Nephron progenitor cell (in vitro differentiated cells): ENCODE measurements at places on chromosomes 4 and X.

- no peak for DNase-seq
Measured at GRCh38 chr4:76702440-76703122, 195.4 kb downstream of the SOWAHB start.

DNA sequence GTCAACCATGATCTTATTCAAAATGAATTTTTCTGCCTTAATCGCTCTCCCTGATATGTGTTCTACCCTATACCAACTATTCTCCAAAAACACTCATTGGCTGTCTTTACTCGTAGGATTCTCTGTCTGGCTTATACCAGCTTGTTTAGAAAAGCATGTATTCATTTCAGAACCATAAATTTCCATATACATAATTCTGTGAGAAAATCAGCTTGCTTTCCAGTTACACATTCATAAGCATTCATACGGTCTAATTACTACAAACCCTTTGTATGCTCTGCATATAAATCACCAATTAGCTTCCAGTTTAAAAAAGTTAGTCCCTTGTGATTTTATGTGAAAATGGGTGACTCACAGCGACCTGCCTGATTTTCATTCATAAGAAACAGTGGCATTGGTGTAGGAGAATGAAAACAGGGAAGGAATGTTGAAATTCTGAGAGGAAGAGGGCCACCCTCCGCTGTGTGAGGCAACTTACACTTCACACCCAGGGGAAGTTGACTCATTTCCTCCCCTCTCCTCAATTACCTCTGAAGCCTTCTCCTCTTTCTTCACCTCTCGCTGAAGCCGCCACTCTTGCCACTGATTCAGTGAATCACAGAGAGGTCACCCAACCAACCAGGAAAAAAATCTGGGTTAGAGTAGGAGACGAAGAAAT lies 63.3 kb downstream of the MEPE start:
- peak; percentile 5 for DNase-seq

DNA sequence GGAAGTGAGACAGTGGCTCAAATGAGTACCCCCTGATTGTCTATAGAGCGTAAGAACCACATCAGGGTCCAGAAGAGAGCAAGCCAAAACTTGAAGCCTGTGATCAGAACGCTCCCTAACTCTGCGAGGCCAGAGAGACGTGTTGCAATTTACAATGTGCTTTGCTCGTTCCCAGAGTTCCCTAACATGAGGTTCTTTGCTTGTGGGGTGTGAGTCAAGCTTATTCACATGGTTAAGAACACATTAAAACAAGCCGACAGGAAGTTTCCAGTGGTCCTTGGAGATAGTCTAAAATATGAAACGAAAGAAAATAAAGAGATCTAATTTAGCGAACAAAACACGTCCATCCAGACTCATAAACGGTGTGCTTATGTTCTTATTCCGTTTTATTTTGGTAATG lies 702.3 kb downstream of the TRIML1 start:
- DNase-seq, result no peak

- DNase-seq, result no peak
Measured at GRCh38 chr4:96543346-96543745, 703.5 kb downstream of the PDHA2 start.

DNA sequence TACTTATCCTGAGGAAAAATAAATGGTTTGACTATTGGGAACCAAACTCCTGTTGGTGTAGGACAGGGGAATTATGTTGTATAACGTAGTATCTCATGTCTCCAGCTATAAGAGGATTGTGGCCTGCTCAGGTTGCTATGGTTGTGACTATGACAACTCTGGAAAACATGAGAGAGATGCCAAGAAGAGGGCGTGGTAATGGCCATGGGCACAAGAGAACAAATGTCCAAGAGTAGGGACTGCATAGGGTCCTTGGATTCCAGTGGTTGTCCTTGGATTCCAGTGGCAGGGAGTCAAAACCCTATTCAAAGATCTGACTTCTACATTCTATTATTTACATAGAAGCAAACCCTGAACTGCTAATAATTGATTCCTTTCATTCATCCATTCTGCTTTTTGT lies 6.8 kb upstream of the MOB1B start:
- DNase-seq, result no peak

GRCh38 chrX:115535844-115536243 lies 25.1 kb upstream of the PLS3 start:
- DNase-seq, result no peak

DNA sequence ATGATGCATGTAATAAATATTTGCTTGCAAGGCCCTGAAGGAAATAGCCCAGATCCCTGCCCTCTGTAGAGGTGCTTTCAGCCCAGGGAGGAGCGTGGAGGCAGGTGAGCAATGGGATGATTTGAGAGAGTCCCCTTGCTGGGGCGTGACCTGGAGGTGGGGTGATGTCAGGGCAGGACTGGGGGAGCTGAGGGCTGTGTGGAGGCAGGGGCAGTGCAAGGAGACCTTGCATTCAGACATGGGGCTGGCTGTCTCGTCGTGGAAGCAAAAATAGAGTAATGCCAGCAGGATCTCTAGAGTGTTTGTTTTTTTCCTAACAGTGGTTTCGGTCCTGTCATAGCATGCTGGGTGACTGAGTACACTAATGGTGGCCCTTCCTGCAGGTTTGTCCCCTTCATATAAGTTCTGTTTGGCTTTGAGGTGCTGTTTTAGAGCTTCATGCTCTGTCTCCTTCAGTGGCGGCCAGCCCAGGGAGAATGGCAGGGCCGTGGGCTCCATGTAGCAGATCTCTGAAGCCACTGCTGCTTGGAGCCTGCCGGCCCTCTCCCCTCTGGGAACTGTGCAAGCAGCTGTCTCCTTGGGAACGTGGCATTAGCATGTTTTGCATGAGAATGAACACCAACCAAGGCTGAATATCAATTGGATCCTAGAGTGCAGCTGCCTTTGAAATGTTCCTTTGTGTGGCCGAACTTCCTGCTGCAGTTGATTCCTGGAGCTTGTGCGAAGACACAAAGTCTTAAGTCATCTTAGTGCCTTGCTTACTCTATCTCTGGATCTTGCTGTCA lies 39.3 kb upstream of the CLDN34 start:
- no peak for DNase-seq

DNA sequence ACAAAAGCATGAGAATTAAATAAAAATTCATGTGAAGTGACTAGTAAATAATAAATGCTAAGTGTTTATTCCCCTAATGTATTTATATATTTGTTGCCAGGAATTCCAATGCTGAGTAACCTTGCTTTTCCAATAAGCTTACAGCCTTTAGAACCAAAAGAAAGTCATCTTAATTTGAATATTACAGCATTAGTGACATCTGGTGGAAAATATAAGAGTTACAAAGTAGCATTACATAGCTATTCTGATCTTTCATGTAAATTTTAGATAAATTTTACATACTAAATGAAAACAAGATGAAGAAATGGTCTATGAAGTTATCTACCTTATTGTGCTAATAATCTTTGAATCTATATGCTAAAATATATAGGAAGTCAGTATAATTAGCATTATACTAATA lies 10.4 kb downstream of the MAD2L1 start:
- no peak for DNase-seq

DNA sequence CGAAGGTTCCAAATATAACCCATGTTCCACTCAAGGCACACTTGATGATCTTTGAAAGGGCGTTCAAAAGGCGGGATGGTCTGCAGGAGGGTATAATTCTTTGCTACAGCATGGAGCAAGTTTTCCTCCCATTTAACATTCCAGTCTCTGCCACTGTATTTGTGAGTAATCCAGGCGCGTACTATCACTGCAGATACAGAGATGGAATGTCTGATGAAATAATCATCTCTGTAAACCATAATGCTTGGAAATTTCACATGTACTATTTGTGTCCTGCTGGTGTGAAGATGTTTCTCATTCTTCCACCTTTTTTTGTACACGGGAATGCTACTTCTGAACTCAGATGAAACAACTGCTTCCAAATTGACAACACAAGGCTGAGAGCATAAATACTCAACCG lies 15.5 kb downstream of the SEL1L3 start:
- DNase-seq, result no peak

DNA sequence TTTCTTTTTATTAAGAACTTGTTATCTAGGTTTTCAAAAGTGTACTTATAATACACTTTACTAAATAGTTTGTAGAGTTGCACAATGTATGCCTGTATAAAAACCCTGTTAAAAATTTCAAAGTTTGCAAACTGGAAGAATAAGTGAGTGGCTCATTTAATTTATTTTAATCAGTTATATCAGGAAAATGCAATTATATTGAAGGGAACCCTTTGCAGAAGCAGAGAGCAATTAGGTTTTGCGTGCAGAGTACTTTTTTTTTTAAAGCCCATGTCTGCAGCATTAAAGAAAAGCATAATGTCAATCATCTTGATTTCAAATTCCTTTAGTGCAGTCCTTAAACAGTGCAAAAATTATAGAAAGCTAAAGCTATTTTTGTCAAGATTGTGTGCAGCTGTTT lies 271.3 kb upstream of the LDB2 start:
- no peak for DNase-seq

DNA sequence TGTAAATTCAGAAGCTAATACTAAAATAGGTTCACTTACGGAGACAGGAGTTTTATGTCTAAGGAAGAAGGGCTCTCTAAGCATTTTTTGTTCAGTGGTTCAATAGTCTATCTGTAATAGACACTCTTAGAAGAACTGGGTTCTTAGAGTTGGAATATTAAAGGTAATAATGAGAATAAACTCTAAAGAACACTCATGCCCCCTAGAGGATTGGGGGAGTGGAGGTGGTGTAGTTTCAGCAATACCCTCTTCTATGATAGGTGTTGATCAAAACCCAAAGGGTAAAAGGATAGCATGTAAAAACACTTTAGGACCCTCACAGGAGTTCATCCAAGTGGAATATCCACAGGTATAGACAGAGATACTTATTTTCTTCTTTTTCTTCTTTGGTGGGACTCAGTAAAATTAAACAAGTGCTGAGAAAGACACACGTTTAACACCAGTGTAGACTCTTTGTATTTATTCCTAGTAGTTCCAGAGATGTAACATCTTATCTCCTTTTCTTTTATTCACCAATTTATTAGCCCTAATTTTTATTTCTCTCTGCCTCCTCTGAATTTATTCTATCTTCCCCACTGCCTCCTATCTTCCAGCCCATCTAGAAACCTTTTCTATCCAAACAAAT lies 25.7 kb upstream of the MND1 start:
- DNase-seq, result peak; percentile 17

GRCh38 chrX:70262952-70263567 lies 3.1 kb upstream of the P2RY4 start:
- peak; percentile 56 for DNase-seq

DNA sequence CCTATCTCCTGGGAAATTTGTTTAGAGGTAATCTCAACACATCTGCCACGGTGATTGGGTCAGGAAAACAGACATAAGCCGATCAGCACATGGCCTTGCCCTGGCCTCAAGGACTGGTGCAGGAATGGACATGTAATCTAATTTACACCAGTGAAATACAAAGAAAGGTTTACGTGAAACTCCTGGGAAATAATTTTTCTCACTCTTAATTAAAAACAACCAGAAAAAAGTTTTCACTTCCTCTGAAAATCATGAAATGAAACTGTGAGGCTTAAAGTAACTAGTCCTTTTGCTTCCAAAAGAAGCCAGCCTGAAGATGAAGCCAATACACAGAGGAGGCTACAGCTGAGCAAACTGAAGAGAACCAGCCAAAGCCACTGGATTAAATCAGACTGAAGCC lies 154.1 kb upstream of the FAM241A start:
- DNase-seq, result no peak

GRCh38 chr4:1635464-1635863 lies 48.6 kb downstream of the FAM53A start:
- DNase-seq, result no peak

DNA sequence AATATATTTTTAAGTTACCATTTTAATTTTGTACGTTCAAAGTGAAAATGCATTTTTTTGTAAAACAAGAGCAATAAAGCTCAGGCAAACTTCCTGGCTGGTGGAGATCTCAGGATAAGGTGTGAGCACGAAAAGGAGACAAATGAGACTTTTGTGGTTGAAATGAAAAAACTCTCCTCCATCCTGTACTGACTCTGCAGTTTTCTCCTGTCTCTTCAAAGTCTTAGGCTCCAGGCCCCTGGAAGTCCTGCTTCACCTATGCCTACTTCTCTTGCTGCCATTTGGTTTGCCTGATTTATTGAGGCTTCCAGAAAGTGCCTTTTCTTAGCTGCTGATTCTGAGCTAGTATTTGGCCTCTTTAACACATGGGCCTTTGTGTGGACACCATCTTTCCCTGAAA lies 77.7 kb downstream of the MAML3 start:
- no peak for DNase-seq

- no peak for DNase-seq
Measured at GRCh38 chr4:78437608-78438088, 113.9 kb upstream of the ANXA3 start.

GRCh38 chrX:66020631-66021334 lies 19.1 kb downstream of the VSIG4 start:
- no peak for DNase-seq

DNA sequence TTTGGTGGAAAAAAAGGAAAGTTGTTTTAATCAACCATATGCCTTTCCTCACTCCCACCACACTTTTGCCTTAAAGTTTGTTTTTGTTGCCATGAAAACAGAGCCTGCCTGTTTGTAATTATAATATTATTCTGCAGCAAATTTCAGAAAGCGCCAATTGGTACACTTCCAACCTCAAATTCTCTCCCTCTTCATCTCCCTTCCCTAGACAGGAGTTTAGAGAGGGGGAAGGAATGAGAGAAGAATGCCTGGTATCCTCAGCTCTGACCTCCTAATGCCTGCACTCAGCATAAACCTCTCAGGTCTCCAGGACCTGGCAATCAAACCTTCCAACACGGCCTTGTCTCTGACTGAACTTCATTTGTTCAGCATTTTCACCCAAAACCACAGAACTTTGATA lies 138.4 kb upstream of the HCCS start:
- no peak for DNase-seq

GRCh38 chrX:105121186-105121585 lies 99.3 kb downstream of the TEX13A start:
- no peak for DNase-seq

GRCh38 chr4:152594978-152595925 lies 59.4 kb upstream of the FBXW7 start:
- no peak for DNase-seq

- no peak for DNase-seq
Measured at GRCh38 chr4:125303821-125304220, 10.9 kb upstream of the FAT4 start.

GRCh38 chr4:179631321-179631720 lies 2189.1 kb upstream of the AGA start:
- no peak for DNase-seq
